ENCODE measurements at places on chromosomes 13 and 19.
A peak's percentile ranks its signal among the peaks of the same experiment; 100 is the strongest.

- DNase-seq, result no peak
These were observed 20.7 kb upstream of the TINCR start for GRCh38 chr19:5588441-5588840.

DNA sequence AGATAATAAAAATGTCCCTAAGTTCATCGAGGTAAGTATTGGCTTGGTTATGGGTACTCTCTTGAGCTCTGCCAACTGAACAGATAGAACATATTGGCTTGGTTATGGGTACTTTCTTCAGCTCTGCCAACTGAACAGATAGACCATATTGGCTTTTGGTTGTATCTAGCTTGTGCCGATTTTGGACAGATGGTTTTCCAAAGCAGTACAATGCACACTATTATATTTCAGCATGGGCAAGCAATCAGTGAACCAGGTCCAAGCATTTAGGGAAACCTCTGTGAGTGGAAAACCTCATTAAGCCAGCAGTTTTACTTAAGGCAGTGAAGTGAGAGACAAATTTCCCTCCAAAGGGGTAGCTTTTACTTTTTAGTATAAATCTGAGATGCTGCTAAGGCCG, 1440.5 kb upstream of the SPRY2 start:
- no peak for DNase-seq

DNA sequence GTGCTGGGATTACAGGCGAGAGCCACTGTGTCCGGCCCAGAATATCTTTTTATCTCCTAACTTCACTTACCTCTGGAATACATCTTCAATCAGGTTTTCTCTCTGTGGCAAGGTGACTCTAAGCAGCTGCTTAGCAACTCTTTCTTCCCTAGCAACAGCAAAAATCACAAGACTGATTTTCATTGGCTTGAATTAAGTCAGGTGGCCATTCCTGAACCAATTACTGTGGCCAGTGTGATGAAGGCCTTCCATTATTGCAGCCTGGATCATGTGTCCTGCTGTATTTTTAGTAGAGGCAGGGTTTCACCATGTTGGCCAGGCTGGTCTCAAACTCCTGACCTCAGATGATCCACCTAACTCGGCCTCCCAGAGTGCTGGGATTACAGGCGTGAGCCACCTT, 9.0 kb upstream of the LTBP4 start:
- peak; percentile 62 for DNase-seq

- DNase-seq, result no peak
These were observed 895.6 kb upstream of the SLC10A2 start for GRCh38 chr13:103961784-103962183.

- no peak for DNase-seq
These were observed 31.8 kb downstream of the GJA3 start for GRCh38 chr13:20129076-20129475.

DNA sequence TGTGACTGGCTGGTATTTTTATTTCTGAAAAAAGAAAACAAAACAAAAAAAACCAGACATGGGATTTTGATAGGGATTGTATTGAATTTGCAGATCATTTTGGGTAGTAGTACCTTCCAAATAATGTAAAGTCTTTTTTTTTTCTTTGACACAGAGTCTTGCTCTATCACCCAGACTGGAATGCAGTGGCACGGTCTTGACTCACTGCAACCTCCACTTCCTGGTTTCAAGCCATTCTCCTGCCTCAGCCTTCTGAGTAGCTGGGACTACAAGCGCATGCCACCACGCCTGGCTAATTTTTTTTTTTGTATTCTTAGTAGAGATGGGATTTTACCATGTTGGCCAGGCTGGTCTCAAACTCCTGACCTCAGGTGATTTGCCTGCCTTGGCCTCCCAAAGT, 4.2 kb downstream of the ZNF101 start:
- DNase-seq, result no peak

- peak; percentile 8 for DNase-seq
These were observed 515.8 kb downstream of the KLF12 start for GRCh38 chr13:73618275-73618865.

DNA sequence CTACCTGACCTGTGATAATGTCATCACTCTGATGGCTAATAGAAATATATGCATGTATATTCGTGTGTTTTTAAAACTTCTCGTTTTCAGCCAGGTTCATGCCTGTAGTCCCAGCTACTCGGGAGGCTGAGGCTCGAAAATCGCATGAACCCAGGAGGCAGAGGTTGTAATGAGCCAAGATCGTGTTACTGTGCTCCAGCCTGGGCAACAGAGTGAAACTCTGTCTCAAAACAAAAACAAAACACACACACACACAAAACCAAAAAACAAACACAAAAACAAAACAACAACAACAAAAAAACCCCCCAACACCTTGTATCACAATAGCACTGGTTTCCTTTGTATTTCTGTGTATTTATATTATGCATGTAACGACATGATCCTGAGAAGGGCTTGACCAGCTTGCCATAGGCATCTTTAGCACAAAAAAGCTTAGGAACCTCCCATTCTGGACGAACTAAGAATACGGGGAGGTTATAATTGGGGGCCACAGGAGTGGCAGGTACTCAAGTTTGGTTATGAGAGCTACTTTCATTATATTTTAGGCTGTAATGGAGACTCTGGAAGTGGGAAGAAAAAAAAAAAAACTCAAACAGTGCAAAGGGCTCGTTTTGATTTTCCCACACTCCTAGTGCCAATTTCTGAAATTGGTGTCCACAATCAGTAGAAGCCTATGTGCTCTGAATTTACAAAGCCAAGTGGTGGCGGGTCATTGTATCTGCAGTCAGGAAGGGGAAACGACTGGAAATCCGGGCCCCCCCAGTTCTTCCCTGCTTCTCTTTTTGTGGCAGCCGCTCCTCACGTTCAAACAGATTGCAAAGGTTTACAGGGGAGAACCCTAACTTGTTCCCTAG, 1.2 kb upstream of the ACP7 start:
- no peak for DNase-seq

GRCh38 chr19:23855676-23856075, 59.0 kb upstream of the ZNF726 start:
- DNase-seq, result no peak

DNA sequence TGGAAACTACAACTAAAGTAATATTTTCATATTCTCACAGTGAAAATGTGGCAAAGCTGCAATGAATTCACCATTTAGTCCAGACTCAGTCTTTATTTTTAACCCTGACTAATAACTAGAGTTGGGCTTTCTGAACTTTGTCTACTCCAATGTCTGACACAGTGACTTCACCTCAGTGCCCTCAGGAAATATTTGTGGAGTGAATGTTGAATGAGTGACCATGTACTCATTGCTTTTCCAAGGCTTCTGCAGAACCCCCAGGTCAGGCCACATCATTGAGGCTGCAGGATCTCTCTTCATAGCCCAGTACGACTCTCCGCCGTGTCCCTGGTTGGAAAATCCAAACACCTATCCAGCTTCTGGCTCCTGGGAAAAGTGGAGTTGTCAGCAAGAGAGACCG, 1.8 kb downstream of the ZNF175 start:
- no peak for DNase-seq

DNA sequence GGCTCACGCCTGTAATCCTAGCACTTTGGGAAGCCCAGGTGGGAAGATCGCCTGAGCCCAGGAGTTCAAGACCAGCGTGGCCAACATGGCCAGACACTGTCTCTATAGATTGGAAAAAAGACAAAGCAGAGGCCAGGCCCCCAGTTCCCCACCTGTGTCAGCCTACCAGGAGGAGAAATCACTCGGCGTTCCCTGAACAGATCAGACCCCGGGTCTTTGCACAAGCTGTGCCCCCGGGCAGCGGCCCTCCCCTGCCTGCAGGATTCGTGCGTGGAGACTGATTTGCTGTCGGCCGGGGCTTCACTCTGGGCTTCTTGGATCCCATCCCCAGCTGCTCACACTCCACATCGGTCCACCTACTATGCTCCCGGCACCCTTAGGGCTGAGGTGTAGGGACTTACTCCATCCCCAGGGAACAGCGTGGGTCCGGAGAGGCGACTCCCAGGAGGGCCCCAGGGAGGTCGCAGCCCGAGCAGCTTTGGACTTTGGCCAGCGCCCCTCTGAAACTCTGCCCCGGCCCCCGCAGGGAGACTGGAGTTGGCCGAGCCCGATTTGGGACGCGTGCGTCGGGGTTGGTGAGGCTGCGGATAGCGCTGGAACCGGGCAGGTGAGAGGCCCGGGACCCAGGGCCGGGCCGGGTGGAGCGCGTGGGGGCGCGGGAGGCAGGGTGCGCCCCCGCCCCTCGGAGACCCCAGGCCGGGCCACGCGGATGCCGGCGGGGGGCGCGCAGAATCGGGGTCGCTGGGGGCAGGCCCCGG, 515 bp upstream of the EFNA2 start:
- DNase-seq, result no peak

DNA sequence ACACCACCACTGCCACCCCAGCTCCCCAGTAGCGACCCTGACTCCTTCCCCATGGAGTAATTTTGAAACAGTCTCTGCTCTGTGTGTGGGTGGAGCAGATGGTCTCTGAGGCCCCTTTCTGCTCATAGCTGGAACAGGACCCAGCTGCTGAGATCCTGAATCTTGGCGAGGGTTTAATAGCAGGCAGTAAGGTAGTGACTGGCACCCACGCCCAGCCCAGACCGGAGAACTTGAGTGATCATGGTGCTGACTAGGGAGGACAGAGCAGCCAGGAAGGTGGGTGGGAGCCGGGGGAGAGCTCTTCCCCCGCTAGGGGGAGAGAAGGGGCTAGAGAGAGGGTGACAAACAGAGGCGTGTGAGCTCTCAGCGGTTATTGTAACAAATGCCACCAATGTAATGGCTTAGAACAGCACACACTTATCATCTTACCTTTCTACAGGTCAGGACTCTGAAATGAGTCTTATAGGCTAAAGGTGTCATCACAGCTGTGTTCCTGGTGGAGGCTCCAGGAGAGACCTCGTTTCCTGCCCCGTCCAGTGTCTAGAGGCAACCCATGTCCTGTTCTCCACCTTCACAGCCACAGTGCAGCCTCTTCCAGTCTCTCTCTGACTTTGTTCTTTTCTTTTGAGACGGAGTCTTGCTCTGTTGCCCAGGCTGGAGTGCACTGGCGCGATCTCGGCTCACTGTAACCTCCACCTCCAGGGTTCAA, 7.2 kb upstream of the ACER1 start:
- DNase-seq, result no peak

- DNase-seq, result no peak
These were observed 15.3 kb downstream of the ATP7B start for GRCh38 chr13:51995677-51996551.

DNA sequence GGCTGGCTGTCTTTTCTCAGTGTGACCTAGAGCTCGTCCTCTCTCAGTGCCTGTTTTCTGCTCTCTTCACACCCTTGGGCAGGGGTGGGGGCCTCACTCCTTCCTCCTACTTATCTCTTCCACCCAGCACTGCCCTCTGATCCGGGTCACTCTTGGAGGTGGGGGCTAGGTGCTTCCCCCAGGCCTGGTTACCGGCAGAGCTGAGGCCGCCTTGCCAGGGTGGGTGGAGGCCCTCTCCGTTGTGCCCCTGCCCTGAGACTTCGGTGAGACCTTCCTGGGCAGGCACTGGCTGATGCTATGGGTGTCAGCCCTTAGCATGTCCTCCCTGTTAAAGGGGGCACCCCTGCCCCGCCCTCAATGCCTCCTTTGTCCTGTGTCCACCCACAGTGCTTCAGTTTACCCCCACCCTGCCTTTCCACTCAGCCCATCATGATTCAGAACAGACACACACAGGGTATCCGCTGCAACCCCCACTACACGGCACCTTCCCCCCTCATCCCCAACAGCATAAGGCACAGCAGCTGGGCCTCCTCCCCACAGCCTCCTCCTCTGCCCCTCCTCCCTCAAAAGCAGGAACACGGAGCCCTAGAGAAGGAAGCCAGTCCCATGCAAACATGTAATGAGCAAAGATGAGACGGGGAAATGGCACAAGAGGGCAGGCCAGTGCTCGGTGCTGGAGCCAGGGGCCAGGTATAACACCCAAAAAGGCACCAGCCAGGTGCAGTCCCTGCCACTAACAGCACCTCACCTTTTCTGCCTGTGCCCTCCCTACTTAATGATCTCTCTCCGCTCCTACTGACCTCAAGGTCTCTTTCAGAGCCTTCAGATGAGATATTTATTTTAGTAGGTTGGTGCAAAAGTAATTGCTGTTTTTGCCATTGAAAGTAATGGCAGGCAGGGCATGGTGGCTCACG, 9.8 kb downstream of the ZGLP1 start:
- DNase-seq, result no peak

DNA sequence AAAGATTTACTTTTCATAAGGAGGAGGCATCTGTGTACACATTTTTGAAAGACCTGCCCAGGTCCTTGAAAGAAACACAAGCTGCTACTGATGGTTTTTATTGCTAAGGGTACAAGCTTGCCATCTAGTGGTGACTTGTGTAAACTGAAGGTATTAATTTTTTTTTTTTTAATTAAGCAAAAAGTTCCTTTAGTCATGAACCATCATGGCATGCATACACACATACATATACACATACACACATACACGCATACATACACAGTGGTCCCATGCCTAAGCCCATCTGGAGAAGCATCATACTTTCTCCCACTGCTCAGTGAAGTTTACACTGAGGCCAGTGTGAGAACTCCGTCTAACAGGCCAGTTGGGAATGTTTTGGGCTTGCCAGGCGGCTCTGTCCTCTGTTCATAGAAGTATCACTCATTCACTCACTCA, 312.5 kb downstream of the DCLK1 start:
- DNase-seq, result peak; percentile 35

GRCh38 chr19:1133471-1133929, 29.7 kb downstream of the GPX4 start:
- no peak for DNase-seq

DNA sequence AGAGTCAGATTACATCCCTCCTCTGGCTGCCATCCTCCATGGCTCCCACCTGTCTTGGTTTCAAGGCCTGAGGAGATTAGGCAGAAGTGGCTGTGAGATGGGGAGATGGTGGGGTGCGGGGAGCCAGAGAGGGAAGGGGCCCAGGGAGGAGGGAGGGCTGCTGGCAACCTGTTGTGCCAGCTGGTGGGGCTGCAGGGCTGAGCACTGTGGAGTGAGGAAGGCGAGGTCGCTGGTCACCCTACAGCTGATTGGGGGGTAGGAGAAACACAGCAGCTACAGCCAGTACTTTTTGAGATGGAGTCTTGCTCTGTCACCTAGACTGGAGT, 48.3 kb downstream of the CD320 start:
- no peak for DNase-seq

DNA sequence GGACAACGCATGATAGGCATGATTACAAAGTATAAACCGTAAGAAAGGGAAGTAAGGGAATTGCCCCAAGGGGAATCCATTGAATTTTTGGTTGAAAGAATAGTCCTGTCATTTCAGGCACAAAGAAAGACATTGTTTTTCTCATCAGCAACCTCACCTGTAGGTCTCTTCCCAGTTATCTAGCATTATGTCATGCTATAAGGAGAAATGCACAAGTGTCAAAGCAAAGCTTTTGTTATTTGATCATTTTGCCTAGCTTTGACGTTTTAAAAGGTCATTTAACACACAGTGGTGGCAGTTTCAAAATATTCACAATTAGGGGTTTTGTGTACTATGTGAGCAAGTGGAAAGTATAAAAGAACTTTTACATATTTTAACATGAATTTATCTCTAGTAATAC, 796.2 kb upstream of the MIR17HG start:
- DNase-seq, result no peak
